ENCODE measurements at places on chromosomes 11 and 22.

- DNase-seq: no peak
Measured at GRCh38 chr11:17604201-17604914, 57.3 kb downstream of the OTOG start.

DNA sequence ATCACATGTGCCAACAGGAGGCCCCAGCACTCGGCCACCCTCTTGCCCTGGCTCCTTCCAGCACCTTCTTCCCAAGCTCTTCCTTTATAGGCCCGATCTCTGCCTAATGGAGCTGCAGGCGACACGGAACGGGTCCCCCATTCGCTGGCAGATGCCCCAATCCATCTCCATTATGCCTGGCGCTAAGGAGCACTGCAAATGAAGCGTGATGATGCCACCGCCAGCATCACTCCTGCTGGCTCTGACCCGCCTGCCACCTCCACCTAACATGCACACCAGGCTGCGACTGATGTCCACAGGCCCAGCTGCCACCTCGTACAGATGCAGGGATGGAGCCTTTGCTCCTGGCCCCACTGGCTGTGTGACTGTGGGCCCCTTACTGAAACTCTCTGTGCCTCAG is 33.5 kb downstream of the ELFN2 start:
- DNase-seq: no peak

DNA sequence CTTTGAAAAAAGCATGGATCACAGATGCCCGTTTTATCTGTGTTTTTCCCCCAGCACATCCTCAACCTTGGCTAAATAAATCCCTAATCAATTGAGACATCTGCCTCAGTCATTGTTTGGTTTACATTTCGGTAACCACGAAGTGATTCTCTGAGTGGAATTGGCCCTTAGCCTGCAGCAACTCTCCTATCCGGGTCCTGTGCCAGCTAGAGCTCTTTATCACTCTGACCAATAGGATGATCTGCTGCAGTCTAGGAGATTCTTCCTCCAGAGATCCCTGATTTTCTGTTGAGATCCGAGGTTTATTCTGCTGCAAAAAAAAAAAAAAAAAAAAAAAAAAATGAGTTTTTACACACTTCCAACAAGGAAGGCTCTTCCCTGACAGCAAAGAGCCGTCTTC is 137.3 kb downstream of the KCNA4 start:
- no peak for DNase-seq

DNA sequence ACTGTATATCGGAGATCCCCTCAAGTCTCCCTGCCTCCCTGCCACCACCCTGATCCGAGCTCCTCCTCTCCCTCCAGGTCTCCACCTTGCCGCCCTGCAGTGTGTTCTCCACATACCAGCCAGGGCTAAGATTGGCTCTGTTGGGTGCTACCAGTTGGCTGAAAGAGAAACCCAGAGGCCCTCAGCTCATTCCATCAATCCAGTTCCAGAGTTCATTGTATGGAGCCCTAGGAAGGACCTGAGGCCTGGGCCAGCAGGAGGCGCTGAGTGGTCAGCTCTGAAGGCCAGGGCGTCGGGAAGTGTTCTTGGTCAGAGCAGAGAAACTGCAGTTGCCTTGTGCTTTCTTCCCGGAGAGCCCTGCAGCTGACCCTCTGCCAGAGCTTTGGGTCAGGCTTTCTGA is 2.2 kb upstream of the TOP3B start:
- DNase-seq: no peak

- no peak for DNase-seq
Measured at GRCh38 chr22:26671317-26672059, 14.1 kb downstream of the MIAT start.

- no peak for DNase-seq
Measured at GRCh38 chr11:7974668-7975067, 9.4 kb upstream of the NLRP10 start.

- DNase-seq: no peak
Measured at GRCh38 chr11:43691806-43692205, 11.3 kb downstream of the HSD17B12 start.

- DNase-seq: no peak
Measured at GRCh38 chr11:62667460-62667859, 2.3 kb downstream of the CSKMT start.

GRCh38 chr11:30326114-30326778 is 3.3 kb downstream of the ARL14EP start:
- no peak for DNase-seq

- no peak for DNase-seq
Measured at GRCh38 chr22:30574095-30574981, at the start of gene GAL3ST1. Gene GAL3ST1, minus strand, starts transcription at chr22:30574665. Its CDS starts 17,273 bp downstream, at chr22:30557392.

GRCh38 chr11:133934599-133935550 is 21.9 kb downstream of the IGSF9B start:
- no peak for DNase-seq

- no peak for DNase-seq
Measured at GRCh38 chr11:34652191-34652973, 31.5 kb downstream of the EHF start.

DNA sequence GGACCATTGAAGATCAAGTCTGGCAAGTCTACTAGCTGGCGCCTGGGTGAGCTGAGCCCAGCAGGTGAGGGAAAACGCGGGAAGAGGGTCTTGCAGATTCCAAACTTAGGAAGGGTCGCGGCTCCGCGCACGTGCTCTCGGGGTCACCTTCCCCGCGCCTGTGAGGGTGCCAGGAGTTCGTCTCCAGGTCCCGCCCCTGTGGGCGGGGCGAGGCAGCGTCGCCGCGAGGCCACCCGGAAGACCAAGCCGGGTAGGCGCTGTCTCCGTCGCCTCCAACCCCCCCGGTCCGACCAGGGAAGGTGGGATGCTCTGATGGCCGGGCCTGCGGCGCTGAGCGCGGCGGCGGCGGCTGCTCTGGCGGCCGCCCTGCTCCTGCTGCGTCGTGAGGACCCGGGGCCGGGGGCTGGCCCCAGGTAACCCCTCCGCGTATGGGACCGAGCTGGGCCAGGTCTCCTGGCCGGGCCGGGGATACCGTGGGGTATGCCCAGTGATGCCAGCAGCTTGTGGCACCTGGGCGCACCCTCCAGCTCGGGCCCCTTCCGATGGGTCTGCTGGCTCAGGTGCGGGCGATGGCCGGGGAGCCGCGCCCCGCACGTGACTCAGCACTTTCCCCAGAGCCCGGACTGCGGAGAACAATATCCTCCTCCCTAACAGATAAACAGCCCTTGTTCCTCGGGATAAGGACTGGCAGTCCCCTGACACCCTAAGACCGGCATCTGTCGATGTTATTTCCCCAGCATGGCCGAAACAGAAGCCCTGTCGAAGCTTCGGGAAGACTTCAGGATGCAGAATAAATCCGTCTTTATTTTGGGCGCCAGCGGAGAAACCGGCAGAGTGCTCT is at the start of gene HTATIP2:
HTATIP2 (plus strand) TSS at position 215 of the 841 bp plus-strand sequence; CDS start at position 739, 524 bp downstream.
- DNase-seq: no peak

DNA sequence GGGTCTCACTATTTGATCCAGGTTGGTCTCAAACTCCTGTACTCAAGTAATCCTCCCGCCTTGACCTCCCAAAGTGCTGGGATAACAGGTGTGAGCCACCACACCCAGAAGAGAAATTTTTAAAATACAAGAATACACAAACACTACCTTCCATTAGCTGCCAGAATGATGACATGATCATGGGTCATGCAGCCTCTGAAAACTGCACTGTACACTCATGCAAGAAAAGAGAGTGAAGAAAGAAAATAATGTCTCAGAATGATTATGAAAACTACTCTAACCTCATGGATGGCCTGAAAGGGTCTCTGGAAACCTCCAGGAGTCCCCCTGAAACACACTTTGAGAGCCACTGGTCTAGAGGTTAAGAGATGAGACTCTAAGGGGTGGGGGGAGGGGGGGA is 18.8 kb downstream of the VPS37C start:
- no peak for DNase-seq

GRCh38 chr11:86251345-86251744 is 6.8 kb downstream of the EED start:
- DNase-seq: no peak

DNA sequence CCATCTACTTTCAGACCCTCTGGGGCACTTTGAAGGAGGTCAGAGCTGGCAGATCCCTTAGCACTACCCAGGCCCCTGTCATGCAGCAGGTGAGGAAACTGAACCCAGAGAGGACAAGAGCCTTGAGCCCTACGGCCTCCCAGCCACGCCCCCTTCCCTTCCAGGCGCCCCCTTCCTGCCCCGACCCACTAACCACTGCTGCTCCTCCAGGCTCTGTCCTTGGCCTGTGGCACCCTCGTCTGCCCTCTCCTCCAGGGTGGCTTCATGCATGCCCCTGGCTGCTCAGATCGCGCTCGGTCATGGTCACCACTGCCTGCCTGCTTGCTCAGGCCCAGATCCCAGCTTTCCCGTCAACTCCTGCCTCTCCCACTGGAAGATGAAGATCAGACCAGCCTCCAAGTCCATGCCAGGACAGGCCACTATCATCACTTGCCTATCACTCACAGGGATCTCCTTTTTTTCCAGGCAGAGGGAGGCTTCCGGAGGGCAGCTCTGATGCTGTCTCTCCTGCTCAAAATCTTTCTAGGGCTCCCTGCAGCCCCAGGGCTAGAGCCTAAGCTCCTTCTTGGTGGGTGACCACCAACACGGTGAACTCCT is 30.7 kb downstream of the ELFN2 start:
- no peak for DNase-seq

- DNase-seq: no peak
Measured at GRCh38 chr11:102121329-102121728, 11.1 kb downstream of the YAP1 start.

GRCh38 chr11:62427630-62428233 is 8.9 kb downstream of the SCGB1A1 start:
- no peak for DNase-seq

DNA sequence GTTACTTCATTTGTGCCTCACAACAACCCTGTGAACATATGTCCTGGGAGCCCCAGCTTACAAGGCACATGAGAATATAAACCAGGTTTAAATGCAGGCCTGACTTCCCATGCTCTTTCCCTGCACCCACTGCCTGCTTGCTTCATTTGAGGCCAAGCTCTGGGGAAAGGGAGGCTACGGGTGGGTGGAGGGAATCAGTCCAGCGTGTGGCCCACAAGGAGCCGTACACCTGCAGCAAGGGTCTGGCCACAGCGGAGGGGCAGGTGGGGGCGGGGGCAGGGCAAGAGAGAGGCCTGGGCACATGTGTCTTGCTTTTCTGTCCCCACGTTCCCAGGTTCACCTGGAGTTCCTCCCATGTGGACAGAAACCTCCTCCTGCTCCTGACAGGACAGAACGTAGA is 26.2 kb downstream of the FAM83F start:
- DNase-seq: no peak

DNA sequence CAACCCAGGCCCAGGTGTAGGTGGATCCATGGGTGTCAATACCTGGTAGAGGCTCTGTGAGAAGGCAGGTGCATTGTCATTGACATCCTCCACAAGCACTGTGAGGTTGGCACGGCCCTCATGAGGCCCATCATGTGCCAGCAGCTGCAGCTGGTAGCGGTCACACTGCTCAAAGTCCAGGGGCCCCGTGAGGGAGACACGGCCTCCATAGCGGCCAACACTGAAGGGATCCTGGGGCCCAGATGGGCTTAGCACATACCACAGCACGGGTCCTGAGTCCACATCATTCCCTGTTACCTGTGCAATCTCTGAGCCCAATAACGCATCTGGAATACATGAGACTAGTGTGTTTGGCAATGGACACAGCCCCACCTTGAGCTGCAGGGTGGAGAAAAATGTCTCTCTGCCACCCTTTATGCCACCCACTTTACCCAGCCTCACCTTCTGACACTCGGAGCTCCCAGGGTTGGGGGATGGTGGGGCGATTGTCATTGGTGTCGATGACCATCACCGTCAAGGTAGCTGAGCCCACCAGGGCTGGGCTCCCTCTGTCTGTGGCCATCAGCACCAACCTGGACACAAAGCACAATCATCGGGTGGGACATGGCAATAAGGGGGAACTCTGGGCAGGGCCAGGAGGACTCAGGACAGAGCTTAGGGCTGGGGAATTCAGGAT is 6.1 kb upstream of the TPP1 start:
- no peak for DNase-seq

GRCh38 chr11:62603072-62603408 is 1.4 kb upstream of the MTA2 start:
- no peak for DNase-seq

GRCh38 chr11:102345904-102346303 is 1.1 kb upstream of the BIRC2 start:
- DNase-seq: no peak

- DNase-seq: no peak
Measured at GRCh38 chr22:44248926-44249325, 63.8 kb downstream of the SHISAL1 start.

DNA sequence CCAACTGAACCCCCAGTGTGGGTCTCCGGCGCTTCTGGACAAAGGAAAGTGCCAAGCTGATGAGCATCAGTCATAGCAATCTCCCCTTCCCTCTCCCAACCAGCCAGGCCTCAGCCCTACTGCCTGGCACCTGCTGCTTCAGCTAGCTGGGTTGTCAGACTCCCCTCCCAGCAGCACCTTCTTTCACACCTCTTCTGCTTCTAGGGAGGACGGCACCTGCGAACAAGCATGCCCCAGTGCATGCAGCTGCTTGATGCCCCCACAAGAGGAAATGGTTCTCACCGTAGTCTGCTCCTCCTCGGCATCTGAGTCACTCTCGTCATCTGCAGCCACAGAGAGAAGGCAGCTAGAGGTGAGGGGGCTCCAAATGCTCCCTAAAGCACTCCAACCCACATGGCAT is 25.4 kb downstream of the THOC5 start:
- no peak for DNase-seq

- no peak for DNase-seq
Measured at GRCh38 chr11:22780952-22781593, 48.5 kb downstream of the SVIP start.

DNA sequence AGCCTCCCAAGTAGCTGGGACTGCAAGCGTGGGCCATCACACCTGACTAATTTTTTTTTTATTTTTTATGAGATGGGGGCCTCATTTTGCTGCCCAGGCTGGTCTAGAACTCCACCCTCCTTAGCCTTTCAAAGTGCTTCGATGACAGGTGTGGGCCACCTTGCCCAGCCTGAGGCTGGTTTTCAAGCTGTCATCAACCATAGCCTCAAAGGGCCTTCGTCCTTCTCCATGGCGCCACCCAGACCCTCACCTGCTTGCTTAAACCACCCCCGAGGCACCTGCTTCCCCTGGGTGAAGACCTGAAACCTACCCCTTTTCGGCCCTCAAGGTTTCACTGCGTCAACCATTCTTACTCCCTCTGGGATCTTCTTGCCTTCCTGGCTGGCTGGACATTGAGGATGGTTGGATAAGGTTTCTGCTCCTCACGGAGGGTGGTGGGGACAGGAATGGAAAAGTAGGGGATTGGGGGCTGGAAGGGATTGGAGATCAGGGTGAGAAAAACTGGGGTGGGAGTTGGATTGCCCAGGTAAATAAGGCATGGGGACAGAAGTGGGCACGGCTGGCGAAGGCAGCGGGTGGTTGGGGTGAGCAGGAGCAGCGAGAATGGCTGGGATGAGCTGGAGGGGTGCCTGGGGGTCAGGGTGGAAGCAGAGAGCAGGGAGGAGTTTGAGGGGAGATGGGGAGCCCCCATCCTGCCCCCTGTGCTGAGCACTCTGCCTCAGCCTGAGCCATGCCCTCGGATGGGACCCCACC is 2.8 kb upstream of the ACR start:
- DNase-seq: no peak

DNA sequence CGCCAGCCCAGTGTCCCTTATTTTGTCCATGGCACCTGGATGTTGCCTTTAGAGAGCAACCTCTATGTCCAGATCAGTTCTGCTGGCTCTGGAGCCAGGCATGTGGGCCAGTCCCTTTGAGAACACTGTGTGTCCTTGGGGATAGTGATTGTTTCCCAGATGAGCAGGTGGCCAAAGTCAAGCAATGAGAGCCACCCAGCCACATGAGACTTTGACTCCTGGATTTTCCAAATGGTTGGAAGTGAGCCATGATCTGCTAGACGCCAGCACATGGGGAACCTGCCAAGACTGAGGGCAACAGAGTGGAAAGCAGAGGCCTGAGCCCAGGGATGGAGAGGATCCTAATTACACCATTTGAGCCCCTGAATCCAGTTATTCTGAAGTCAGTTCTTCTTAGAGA is 479.8 kb downstream of the OPCML start:
- DNase-seq: no peak
